ENCODE measurements at places on chromosomes 7 and 10.

GRCh38 chr7:36057323-36057722 is 95.7 kb upstream of the EEPD1 start:
- DNase-seq, result no peak

- no peak for DNase-seq
Measured at GRCh38 chr10:110762849-110763211, 108.9 kb upstream of the PDCD4 start.

GRCh38 chr7:16078076-16078952 is 343.0 kb downstream of the CRPPA start:
- DNase-seq, result no peak

- no peak for DNase-seq
Measured at GRCh38 chr10:18221123-18221522, 80.9 kb downstream of the CACNB2 start.

- DNase-seq, result no peak
Measured at GRCh38 chr7:127850195-127850594, 181.0 kb downstream of the LRRC4 start.

- no peak for DNase-seq
Measured at GRCh38 chr10:70369498-70370018, 12.9 kb downstream of the LRRC20 start.

DNA sequence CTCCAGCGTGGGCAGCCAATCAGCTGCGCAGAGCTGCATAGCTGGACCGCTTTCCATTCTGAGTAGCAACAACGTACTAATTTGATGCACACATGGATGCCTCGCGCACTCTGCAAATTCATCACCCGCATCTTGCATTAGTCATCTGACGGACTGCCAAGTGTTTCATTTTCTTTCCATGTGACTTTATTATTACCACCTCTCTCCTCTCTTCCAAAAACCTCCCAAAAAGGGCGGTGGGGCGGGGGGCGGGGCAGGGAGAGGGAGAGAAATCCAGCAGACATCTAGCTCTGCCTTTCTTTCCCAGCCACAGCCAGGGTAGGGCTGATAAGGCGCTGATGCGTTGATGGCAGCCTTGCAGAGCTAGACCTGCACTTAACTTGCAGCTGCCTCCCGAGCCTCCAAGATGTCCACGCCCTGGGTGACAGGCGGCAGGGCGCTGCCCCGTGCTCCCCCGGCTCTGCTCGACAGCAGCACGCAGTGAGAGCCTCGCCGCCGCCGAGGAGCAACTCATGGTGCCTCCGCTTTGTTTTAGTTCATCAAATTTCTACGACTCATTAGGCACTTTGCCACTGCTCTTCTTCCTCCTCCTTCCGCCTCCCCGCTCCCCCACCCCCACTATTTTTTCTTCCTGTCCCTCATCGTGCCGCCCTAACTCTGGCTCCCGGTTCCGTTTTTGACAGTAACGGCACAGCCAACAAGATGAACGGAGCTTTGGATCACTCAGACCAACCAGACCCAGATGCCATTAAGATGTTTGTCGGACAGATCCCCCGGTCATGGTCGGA is 147.3 kb downstream of the CELF2 start:
- DNase-seq, result peak; percentile 59

DNA sequence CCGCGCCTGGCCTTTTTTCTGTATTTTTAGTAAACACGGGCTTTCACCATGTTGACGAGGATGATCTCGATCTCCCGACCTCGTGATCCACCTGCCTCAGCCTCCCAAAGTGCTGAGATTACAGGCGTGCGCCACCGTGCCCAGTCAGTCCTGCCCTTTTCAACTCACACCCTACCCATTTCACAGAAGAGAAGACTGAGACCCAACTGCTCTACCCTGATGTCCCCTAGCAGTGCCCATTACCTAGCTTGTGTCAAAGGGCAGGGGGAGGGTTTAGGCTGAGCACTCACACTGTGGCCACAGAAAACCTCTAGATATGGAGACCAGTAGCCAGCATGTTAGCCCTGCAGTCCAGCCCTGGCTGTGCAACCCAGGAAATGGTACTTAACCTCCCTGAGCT is 15.7 kb downstream of the MMD2 start:
- no peak for DNase-seq

- DNase-seq, result no peak
Measured at GRCh38 chr7:102473271-102473991, 5.3 kb downstream of the POLR2J start.

- no peak for DNase-seq
Measured at GRCh38 chr7:36076074-36076473, 77.0 kb upstream of the EEPD1 start.

DNA sequence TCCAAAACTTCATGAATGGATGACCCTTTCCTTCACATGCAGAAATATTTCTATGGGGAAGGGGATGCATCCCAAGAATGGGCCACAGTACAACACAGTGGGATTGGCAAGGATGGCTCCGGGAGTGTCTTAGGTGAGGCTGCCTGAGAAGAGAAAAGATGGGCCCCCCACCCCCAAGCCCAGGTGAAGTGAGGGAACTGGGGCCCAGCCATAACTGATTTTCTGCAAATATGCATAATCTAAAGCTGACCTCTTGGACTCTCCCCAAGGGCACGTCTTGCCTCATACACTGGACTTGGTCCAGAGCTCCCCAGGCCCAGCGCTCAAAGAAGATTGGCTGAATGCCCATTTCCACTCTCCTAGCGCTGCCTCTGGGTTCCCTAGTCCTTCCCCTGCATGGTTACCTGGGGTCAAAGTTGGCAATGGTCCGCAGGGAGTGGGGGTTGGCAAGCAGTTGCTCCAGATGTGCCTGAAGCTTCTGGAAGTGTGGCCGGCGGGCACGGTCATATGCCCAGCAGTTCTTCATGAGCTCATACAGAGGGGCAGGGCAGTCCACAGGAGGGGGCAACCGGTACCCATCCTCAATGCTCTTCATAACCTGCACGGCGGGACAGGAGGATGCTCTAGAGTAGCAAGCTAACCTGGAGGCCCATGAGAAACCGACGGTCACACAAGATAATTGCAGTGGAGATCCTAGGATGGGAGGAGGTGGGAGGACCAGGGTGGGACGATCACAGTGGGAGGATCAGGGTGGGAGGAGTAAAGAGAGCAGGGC is 12.3 kb downstream of the ZYX start:
- DNase-seq, result no peak

GRCh38 chr10:4511509-4511908 is 314.5 kb upstream of the AKR1E2 start:
- DNase-seq, result no peak

GRCh38 chr7:21939858-21940372 is 5.8 kb downstream of the CDCA7L start:
- no peak for DNase-seq

GRCh38 chr7:29102558-29103151 is 43.7 kb downstream of the CPVL start:
- no peak for DNase-seq

GRCh38 chr7:127390817-127391590 is 1.5 kb downstream of the ZNF800 start:
- DNase-seq, result no peak

DNA sequence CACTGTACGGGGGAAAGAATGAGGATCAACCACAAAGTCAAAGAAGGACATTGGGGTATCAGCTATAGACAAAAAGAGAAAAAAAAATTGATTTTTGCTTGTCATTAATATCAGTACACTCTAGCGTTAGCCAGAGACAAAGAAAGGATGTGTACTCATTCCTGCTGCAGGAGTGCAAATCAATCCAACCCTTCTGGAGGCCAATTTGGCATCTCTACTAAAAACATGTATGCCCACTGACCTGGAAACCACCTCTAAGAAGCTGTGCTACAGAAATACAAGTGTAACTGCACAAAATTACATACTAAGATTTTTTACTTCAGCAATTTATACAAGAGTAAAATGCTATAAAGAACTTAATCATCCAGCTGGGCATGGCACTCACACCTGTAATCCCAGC is 13.6 kb downstream of the NSMCE4A start:
- DNase-seq, result no peak

- DNase-seq, result no peak
Measured at GRCh38 chr7:70706204-70706603, 425.7 kb upstream of the GALNT17 start.

DNA sequence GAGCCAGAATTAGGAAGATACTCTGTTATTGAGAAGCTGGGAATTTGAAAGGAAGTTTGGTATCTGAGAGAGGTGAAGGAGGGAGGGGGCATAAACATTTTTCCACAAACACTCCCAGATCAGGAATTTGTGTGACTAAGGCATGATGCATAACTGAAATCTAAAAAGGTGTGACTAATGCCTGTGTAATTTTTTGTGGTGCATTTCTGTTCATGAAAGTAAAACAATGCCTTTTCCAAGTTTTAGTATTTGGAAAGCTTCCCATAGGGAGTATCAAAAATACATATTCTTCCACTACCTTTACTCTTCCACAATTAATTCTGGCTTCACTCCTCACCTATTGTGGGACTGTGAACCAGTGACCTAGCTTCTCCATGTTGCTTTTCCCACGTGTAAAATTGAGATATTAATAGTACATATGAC is 56.4 kb upstream of the CAV2 start:
- DNase-seq, result no peak

DNA sequence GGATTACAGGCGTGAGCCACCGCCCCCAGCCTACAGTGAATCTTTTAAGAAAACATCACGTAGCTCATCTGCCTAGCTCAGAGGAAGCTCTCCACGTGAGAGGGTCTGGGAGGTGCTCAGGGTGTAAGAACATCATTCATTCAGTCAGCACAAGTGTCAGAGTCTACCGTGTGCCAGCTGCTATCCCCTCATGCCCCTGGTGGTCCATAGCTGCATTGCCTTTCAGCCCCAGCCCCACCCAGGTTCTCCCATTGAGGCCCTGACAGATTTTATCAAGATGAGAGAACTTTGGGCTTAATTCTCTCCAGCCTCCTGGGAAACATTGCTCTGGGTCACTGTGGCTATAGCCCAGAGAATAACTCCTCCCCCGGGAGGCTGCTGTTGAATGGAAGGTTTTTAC is 45.1 kb downstream of the ZNF503 start:
- no peak for DNase-seq
